Activated CD4-positive, alpha-beta memory T cell treated with anti-CD3 and anti-CD28 coated beads, Interleukin-2, amount 10 ng/mL, durations not matched to agents 7 days and 5 days (primary cell): ENCODE measurements at places on chromosomes 6 and 20. TPM values are rescaled to one million over a fixed set of nuclear protein-coding genes. Genes with fewer than 3 reads are reported as not detected.
A peak's percentile ranks its signal among the peaks of the same experiment; 100 is the strongest.

The OPRM1 gene
- total RNA-seq, result not detected

The HLA-DQB1 gene
- 74.6 TPM for total RNA-seq

The ZSCAN31 gene
- total RNA-seq, result 0.88 TPM

The APOM gene
- total RNA-seq, result 3.6 TPM

The ECT2L gene
- not detected for total RNA-seq

The DLK2 gene
- 0.18 TPM for total RNA-seq

GRCh38 chr20:25285856-25286798 is 38.2 kb downstream of the PYGB start:
- no peak overlapping the region for H3K4me3 ChIP-seq
- peaks cover 19% of the 10 kb centered on the region for H3K36me3 ChIP-seq
- H3K4me1 ChIP-seq, result no peaks in the 10 kb centered on the region
- H3K27me3 ChIP-seq, result no peaks in the 10 kb centered on the region
- H3K27ac ChIP-seq, result no peak overlapping the region

- no peaks in the 10 kb centered on the region for H3K4me1 ChIP-seq
- no peak for DNase-seq
- no peaks in the 10 kb centered on the region for H3K36me3 ChIP-seq
- H3K4me3 ChIP-seq, result no peak overlapping the region
- no peak overlapping the region for H3K27ac ChIP-seq
Measured at GRCh38 chr6:8764733-8765132, 329.4 kb upstream of the SLC35B3 start.

GRCh38 chr6:5999688-6000608 is 6.8 kb downstream of the NRN1 start:
- peak overlapping the region; percentile 38 for H3K4me3 ChIP-seq
- DNase-seq, result no peak
- peak overlapping the region; percentile 18 for H3K27ac ChIP-seq

DNA sequence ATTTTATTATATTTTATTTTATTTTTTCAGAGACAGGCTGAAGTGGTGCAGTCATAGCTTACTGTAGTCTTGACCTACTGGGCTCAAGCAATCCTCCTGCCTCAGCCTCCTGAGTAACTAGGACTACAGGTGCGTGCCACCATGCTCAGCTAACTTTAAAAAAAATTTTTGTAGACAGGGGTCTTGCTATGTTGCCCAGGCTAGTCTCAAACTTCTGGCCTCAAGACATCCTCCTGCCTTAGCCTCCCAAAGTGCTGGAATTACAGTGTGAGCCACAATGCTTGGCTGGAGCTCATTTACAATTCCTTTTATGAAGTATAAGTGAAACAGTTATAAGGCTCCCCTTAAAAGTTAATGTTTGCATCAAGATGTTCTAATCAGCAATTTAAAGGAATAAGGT is 14.5 kb downstream of the FUCA2 start:
- no peak for DNase-seq
- peaks cover 46% of the 10 kb centered on the region for H3K36me3 ChIP-seq
- no peaks in the 10 kb centered on the region for H3K27me3 ChIP-seq
- H3K27ac ChIP-seq, result no peak overlapping the region

GRCh38 chr20:45070932-45071632 is 29.8 kb downstream of the KCNS1 start:
- H3K36me3 ChIP-seq, result peaks cover 61% of the 10 kb centered on the region
- H3K27ac ChIP-seq, result no peak overlapping the region
- H3K4me3 ChIP-seq, result no peak overlapping the region
- H3K4me1 ChIP-seq, result peaks cover 3% of the 10 kb centered on the region
- no peak for DNase-seq
- H3K27me3 ChIP-seq, result no peaks in the 10 kb centered on the region

GRCh38 chr20:58715801-58716475 is 23.3 kb downstream of the NPEPL1 start:
- H3K4me3 ChIP-seq, result no peak overlapping the region
- H3K36me3 ChIP-seq, result no peaks in the 10 kb centered on the region
- peaks cover 3% of the 10 kb centered on the region for H3K27me3 ChIP-seq
- H3K4me1 ChIP-seq, result no peaks in the 10 kb centered on the region
- H3K27ac ChIP-seq, result no peak overlapping the region

DNA sequence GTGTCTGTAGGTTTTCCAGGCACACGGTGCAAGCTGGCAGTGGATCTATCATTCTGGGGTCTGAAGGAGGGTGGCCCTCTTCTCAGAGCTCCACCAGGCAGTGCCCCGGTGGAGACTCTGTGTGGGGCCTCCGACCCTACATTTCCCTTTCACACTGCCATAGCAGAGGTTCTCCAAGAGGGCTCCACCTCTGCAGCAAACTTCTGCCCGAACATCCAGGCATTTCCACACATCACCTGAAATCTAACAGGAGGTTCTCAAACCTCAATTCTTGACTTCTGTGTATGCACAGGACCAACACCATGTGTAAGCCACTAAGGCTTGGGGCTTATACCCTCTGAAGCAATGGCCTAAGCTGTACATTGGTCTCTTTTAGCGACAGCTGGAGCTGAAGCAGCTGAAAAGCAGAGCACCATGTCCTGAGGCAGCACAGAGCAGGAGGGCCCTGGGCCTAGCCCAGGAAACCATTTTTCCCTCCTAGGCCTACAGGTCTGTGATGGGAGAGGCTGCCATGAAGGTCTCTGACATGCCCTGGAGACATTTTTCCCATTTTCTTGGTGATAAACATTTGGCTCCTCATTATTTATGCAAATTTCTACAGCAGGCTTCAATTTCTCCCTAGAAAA is 253.3 kb downstream of the ERMARD start:
- H3K4me1 ChIP-seq, result no peaks in the 10 kb centered on the region
- no peak overlapping the region for H3K27ac ChIP-seq
- H3K4me3 ChIP-seq, result no peak overlapping the region

DNA sequence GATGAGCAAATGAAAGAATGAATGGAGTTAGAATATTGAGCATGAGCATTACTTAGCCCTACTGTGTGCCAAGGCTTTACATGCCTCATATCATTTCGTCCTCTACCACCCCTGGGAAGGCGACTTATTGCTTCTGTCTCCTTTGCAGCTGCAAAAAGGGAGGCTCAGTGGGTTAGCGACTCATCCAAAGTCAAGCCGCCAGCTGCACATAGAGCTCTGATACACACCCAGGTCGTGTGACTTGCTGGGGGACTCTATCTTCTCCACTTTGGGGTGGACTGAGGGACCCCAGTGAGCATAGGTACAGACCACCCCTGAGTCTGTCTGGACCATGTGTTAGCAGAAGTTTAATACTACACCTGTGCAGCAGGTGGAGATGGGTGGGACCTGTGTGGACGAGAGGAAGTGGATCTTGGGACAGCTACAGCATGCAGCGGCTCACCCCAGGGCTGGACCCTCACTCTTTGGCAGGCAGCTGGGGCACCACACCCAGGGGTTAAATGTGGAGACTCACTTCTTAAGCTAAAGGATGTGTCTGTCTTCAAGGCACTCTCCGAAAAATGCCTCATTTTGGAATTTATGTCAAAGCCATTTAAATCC is 36.2 kb upstream of the ANGPT4 start:
- DNase-seq, result no peak
- H3K36me3 ChIP-seq, result no peaks in the 10 kb centered on the region
- no peak overlapping the region for H3K27ac ChIP-seq
- H3K4me3 ChIP-seq, result no peak overlapping the region
- H3K4me1 ChIP-seq, result no peaks in the 10 kb centered on the region
- peaks cover 35% of the 10 kb centered on the region for H3K27me3 ChIP-seq

DNA sequence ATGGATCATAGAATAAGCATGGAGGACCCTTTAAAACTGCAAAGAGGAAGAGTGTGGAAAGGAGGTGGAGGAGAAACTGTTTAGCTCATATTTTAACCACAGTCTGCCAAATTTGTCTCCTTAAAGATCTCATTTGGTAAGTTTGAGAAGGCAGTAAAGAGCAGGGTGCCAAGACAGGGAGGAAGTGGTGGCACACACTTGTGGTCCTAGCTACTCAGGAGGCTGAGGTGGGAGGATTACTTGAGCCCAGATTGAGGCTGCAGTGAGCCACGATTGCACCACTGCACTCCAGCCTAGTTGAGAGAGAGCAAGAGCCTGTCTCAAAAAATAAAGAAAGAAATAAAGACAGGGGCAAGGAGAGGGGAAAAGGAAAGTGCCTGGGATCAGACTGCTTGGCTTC is 16.8 kb upstream of the DCBLD1 start:
- DNase-seq, result peak; percentile 46
- H3K27ac ChIP-seq, result no peak overlapping the region
- no peak overlapping the region for H3K4me3 ChIP-seq
- H3K4me1 ChIP-seq, result peaks cover 43% of the 10 kb centered on the region

DNA sequence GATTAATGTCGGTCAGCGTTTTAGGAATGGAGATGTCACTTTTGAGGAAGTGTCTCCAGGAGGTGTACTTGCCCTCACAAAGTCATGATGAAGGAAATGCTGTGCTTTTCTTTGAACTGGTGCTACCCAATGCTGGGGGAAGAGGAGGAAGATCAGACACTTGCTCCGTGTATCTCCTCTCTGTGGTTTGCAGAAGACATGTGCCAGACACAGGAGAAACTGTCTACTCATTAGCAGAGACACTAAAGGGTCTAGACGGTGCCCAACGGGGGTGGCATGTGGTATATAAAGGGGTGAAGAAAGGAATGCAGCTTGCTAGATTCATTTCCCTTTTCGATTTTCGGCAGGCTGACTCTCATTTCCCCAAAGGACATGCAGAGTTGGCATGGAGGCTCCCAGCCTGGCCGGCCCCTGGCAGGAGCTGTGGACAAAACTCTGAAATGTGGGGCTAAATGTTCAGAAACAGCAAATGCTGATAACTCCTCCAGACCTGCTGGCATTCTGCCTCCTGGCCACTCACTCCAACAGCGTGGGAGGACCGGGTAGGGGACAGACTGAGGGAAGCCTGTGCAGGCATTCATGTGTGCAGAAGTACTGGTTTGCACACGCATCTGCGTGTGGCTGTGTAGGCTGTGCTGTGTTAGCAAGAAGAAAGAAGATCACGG is 59.6 kb upstream of the QKI start:
- no peaks in the 10 kb centered on the region for H3K36me3 ChIP-seq
- no peak overlapping the region for H3K4me3 ChIP-seq
- H3K27me3 ChIP-seq, result no peaks in the 10 kb centered on the region
- H3K27ac ChIP-seq, result no peak overlapping the region

- H3K4me1 ChIP-seq, result peaks cover 4% of the 10 kb centered on the region
- H3K27ac ChIP-seq, result no peak overlapping the region
- DNase-seq, result no peak
- H3K4me3 ChIP-seq, result no peak overlapping the region
- no peaks in the 10 kb centered on the region for H3K27me3 ChIP-seq
Measured at GRCh38 chr6:4366635-4367395, 231.4 kb upstream of the ECI2 start.

DNA sequence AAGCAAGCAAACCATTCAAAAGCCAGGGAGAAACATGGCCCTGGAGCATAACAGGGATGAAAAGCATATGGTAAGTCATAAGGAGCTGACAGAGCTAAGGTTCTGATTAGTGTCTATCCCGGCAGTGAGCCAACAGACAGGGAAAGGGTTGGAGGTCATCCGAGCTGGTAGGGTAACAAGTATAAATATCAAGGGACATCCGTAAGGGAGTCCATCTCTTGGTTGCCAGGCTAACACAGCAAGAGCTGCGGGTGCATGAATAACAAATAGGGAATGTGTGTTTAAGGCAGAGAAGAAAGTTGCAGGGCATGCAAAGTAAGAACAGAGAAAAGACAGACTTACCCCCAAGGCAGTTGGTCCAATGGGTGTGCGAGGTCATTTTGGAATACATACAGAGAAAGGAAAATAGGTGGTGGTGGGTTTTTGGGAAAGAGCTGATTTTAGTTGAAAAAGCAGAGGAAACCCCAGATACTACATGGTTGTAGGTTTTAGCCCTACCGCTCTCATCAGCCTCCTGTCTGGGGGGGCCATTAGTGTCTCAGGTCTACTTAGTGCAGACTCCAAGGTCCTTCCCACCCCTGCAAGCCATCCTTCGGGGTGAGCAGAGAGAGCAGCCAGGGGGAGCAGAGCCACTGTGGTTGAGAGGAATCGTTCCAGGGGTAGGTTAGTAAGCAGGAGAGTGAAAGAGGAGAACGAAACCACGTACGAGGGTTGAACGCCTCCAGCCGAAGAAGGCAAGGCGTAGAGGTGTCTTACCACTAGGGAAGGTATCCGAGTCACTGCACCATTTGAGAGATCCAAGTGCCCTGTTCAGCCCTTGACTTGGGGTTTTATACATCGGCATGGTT is at the start of gene ERVFRD-1:
Gene ERVFRD-1, minus strand, starts transcription at position 805 of the 848 bp plus-strand sequence. CDS start 6,415 bp downstream, outside the sequence.
- H3K27me3 ChIP-seq, result no peaks in the 10 kb centered on the region
- peaks cover 21% of the 10 kb centered on the region for H3K4me1 ChIP-seq
- H3K36me3 ChIP-seq, result no peaks in the 10 kb centered on the region
- H3K4me3 ChIP-seq, result peak within 1 kb of the TSS; percentile 33
- no peak within 1 kb of the TSS for H3K27ac ChIP-seq

GRCh38 chr6:130870179-130870880 is 43.1 kb downstream of the SMLR1 start:
- no peak overlapping the region for H3K4me3 ChIP-seq
- no peaks in the 10 kb centered on the region for H3K27me3 ChIP-seq
- no peak overlapping the region for H3K27ac ChIP-seq
- H3K36me3 ChIP-seq, result peaks cover 3% of the 10 kb centered on the region
- H3K4me1 ChIP-seq, result peaks cover 11% of the 10 kb centered on the region
- DNase-seq, result no peak

DNA sequence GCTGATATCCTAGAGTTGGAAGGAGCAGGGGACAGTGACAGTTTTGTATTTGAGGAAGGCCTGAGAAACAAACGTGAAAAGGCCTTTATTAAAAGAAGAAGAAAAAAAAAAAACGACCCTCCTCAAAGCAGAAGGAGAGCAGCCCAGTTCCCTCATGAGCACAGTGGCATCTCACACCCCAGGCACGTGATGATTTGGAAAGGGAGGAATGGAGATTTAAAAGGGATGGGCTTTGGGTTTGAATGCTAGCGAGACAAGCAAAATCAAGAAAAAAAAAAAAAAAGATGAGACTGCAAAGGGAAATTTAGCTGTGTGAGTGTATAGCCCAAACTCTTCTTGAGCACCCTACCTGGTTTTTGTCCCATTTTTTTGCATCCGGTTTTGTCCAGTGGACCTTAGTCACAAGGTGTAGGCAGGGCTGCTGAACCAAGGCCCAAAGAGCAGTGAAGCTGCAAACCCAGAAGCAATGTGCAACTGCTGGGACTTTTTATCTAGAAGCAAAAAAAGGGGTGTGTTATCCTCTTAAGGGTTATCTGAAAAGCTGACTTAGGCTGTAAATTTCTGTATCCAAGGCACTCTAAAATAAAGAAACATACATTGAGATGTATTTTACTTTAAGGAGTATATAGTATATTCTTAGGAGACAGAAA is 54.5 kb upstream of the RREB1 start:
- H3K36me3 ChIP-seq, result no peaks in the 10 kb centered on the region
- no peak overlapping the region for H3K4me3 ChIP-seq
- peaks cover 36% of the 10 kb centered on the region for H3K27me3 ChIP-seq
- H3K27ac ChIP-seq, result no peak overlapping the region
- H3K4me1 ChIP-seq, result peaks cover 8% of the 10 kb centered on the region

- no peak overlapping the region for H3K27ac ChIP-seq
- peaks cover 2% of the 10 kb centered on the region for H3K27me3 ChIP-seq
- H3K4me3 ChIP-seq, result no peak overlapping the region
- H3K36me3 ChIP-seq, result peaks cover under 1% of the 10 kb centered on the region
- peaks cover 28% of the 10 kb centered on the region for H3K4me1 ChIP-seq
- no peak for DNase-seq
Measured at GRCh38 chr6:149266659-149267058, 50.9 kb upstream of the TAB2 start.
